ENCODE measurements at places on chromosomes 6 and 20.

GRCh38 chr20:44464514-44464913, 11.2 kb upstream of the TTPAL start:
- no peak for DNase-seq

GRCh38 chr6:19833947-19834346, 3.2 kb upstream of the ID4 start:
- DNase-seq, result no peak

DNA sequence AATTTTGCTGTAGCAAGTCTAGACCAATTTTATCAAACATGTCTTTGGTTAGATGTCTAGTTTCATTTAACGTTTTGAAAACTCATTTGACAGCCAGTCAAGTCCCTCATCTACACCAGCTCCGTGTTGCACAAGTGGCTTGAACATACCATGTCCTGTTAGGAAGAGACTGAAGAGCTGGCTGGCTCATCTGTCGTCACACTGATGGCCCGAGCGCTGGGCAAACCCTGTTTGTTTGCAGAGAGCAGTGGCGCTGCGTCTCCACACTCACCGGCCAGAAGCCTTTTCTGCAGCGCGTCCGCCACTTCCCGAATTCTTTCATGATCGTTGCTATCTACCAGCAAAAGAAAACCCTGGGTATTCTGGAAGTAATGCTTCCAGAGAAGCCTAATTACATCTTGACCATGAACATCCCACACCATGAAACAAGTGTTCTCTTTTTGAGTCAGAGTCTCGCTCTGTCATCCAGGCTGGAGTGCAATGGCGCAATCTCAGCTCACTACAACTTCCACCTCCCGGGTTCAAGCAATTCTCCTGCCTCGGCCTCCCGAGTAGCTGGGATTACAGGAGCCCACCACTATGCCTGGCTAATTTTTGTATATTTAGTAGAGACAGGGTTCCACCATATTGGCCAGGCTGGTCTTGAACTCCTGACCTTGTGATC, 10.7 kb upstream of the TCFL5 start:
- no peak for DNase-seq

DNA sequence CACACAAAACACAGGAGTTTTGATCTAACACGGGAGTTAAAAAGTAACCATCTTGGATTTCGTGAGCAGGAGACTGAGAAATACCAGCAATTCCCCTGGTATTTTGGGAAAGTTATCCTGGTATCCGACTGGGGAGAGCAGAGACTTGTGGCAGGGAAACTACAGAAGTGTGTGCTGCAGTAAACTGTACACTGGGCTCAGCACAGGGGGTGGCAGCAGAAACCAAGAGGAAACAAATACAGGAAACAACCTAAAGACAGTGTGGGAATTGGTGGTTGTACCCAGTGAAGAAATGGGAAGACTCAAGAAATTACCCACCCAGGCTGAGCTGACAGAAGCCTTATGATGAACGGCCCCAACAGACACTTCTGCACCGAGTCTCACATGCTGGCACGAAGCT, 109.8 kb downstream of the CHD6 start:
- no peak for DNase-seq

DNA sequence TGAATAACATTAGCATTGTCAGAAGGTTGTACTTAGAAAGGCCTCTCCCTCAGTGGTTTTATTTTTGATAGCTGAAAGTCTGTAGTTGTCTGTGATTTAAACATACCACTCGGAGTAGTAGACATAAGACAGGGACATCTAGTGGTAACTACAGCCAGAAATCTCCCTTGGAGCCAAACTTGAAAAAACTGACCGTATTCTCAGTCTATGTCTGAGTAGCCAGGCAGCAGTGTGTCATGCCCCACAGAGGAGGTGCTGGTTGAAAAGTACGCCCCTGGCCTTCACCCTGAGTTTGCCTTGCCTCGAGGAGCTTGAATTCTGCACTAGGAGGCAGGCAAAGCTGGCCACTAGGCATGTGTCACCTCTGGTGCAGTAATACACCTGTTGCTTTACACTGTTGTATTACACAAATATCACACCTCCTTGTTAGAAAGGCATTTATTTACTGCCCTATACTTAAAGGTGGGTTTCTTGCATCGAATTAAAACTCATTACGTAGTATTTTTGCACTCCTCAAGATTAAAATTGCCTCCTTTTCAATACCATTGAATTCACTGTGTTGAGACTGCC, 20.8 kb downstream of the ZBTB2 start:
- no peak for DNase-seq

DNA sequence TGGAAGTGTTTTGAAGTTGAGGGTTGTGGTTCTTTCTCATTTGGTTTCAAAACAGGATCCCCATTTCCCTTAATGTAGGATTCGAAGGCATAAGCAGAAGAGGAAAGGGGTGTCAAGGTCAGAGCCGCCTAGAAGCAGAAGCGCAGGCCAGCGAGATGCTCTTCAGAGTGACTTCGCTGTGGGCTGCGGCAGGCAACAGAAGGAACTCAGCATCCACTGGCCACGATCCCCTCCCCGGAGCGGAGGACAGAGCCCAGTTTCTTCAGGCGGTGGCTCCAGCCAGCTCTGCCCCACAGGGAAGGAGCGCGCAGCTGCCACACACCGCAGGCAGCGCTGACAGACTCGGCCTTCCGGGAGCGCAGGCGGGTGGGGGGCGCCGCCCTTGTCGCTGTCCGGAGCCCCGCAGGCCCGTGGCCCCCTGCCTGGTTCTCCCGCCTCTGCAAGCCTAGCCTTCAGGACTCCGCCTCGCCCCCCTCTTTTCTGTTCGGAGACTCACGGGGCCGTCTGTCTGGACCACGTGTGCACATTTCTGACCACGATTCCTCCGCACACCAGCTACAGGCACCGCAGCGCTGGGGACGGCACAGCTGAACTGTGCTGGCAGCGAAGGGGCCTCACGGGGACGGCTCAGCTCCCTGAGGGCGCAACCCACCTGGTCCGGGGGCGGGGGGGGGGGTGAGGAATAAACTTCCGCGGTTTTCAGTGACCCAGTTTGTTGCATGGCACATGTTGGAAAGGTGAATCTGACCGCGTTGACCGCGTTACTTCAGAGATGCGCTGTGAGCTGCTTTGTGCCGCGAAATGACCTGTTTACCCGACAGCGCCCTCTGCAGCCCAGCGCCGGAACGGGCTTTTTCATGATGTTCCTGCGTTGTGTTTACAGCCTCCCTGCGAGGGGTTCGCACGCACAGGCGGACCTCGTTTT, 26.1 kb downstream of the TTLL2 start:
- DNase-seq, result peak; percentile 87

- DNase-seq, result no peak
Observed at GRCh38 chr6:37617073-37617472, 80.6 kb downstream of the MDGA1 start.

DNA sequence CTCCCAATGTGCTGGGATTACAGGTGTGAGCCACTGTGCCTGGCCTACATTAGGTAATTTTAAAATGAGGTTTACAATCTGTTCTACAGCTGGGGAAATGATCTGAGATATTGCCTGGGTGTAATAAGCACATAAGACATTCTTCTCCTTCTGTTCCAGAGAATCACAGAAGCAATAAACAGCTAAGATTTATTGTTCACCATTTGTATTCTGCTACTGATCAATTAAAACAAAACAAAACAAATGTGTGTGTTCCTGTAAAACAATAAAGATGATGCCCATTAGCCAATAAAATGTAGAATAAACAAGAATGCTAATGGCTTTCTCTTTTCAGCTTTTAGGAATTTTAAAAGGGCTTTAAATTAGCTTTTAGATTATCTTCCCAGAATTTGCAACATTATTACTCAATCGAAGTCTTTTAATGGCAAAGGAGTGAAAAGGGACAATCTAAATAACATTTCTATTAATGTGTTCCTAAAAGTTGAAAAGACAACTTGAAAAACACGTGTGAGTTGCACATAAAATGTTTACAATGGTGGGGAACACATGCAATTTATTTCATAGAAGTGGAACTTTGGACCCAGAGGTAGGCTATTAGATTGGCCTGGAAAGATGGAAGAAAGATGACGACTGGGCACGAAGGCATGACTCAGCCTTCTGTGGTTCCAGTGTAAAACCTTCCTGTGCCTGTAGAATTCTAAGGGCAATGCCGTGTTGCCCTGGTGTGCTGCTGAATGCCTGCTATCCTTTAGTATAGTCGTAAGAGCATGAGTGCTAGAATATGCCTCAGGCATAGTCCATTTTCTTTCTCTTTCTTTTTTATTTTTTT, 29.0 kb upstream of the DEK start:
- DNase-seq, result no peak
